Stimulated activated CD4-positive, alpha-beta T cell treated with anti-CD3 and anti-CD28 coated beads, Interleukin-2, amount 100 ng/mL, for 48 hours (primary cell): ENCODE measurements at places on chromosomes 7 and 10.

DNA sequence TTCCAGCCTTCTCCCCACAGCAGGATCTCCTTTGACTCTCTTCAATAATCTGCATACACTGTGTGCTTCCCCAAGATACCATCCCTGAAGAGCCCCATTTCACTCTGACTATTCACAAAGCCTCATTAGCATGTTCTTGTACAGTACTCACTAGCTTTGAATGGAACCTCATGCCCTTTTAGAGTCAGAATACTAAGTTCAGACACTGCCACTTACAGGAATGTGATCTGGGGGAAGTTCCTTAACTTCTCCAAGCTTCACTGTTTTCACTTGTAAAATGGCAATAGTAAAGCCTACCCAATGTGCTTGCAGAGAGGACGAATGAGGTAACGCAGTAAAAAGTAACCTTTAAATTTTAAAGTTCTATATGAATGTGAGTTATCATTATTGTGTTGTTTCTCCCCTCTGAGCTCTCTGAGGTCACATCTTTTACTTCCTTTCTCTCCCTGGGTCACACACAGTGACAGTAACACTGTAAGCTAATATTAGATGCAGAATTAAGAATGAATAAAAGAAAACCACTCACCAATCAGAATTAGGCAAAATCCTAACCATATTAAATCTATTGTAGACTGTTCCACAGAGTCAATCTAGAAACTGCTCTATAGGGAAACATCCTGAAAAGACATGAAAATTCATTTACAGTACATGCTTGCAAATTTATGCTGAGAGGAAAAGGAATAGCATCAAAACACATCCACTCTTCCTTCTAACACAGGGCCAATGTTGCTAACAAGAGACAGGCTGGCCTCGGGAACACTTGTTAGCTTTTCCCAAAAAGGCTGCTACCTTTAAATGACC is 64.2 kb upstream of the IL6 start:
- no peak for DNase-seq

GRCh38 chr10:117830787-117831212 is 215.9 kb downstream of the RAB11FIP2 start:
- DNase-seq: no peak

DNA sequence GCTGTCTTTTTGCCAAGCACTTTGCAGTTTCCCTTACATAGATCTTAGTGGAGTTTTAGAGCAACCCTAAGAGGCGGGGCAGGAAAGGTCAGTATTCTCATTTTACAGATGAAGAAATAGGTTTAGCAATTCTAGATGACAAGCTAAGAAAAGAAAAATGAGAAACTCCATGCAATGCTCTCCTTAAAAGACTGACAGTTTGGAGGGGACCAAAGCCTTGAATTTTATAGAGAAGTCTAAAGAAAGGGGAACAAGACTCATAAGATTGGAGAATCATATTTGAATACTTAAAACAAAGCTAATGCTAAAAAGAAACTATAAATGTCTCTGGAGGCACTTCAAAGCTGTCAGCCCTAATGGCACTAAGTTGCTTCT is 19.6 kb downstream of the CEP55 start:
- DNase-seq: no peak

DNA sequence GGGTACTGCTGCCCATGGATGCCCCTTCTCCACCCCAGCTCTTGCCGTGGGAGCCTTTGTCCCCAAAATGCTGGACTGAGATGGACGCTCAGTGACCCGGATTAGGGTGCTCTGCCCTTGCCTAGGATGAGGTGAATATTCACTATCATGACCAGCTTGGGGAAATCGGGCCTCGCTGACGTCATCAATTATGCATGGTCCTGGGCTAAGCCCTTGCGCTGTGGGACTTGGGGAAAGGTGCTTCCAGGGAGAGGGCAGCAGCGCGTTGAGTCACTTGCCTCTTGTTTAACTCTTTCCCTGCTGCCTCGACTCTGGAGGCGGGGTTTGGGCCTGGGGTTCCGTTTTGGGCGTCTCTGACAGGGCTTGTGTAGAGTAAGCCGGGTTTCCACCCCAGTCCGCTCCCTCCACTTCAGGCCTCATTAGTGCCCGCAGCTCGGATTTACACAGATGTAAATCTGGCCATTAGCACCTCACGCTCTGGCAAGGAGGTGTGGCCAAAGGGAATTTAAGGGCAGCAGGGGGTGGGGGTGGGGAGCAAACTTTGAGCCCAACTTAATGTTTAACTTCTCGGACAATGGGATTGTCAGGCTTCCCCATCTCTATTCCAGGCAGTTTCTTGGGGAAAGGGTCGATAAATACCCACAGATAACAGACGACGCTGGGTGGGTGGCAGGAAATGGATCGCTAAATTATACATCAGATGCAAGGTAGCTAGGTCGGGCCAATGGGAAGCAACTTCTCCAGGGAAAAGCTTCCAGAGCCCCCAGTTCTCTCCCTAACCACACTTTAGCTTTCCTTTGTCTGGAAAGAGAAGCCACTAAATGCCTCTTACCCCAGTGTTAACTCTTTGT is 51.3 kb upstream of the TCF7L2 start:
- no peak for DNase-seq

DNA sequence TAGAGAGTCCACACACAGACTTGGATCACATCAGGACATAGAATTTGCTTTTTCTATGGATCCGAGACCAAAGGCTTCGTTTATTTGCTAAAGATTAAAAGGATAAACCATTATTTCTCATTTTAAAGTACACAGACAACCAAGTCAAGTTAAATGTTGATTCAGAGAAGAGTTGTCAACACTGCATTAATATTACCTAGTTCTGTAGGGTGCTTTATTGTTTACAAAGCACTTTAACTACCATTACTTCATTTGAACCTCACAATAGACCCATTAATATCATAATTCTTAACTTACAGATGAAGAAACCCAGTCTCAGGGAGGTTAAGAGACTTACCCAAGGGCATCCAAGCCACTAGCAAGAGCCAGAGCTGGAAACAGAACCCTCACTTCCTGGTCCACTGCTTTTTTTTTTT is 43.2 kb upstream of the GSAP start:
- no peak for DNase-seq

GRCh38 chr10:63421591-63421990 is 44.2 kb downstream of the JMJD1C start:
- no peak for DNase-seq

- no peak for DNase-seq
These were observed 252.7 kb downstream of the TCERG1L start for GRCh38 chr10:131058799-131059198.
